Nasal cavity respiratory epithelium epithelial cell of viscerocranial mucosa (primary cell): ENCODE measurements at places on chromosomes 7 and 10. TPM values are rescaled to one million over a fixed set of nuclear protein-coding genes. Genes with fewer than 3 reads are reported as not detected.

The SLC13A4 gene
- 0.07 TPM in 1 of 2 replicates, not detected in the other for total RNA-seq

The SDK1 gene
- total RNA-seq, result 0.34 and 4.2 TPM in 2 replicates

The SPACDR gene
- 0.34 and 0.43 TPM in 2 replicates for total RNA-seq

The PPP1R17 gene
- not detected in 2 replicates for total RNA-seq

The NODAL gene
- total RNA-seq, result 0.07 TPM in 1 of 2 replicates, not detected in the other

The UTF1 gene
- not detected in 2 replicates for total RNA-seq

The SPDYE16 gene
- total RNA-seq, result not detected in 2 replicates

The BHLHA15 gene
- 0.93 and 9.9 TPM in 2 replicates for total RNA-seq

The GBX1 gene
- total RNA-seq, result not detected in 2 replicates

The ZNF853 gene
- total RNA-seq, result 0.34 and 0.43 TPM in 2 replicates

The THSD7A gene
- total RNA-seq, result under 0.01 and 0.28 TPM in 2 replicates

The SMKR1 gene
- 0.43 and 2.4 TPM in 2 replicates for total RNA-seq

The EBLN1 gene
- not detected in 2 replicates for total RNA-seq

The BUD23 gene
- 43.3 and 81.0 TPM in 2 replicates for total RNA-seq

The SPDYE5 gene
- total RNA-seq, result not detected in 2 replicates

The OGDHL gene
- total RNA-seq, result under 0.01 and 0.14 TPM in 2 replicates

The MICALL2 gene
- 6.2 and 33.7 TPM in 2 replicates for total RNA-seq

The INSYN2A gene
- under 0.01 and 0.07 TPM in 2 replicates for total RNA-seq

The REEP3 gene
- 43.7 and 78.9 TPM in 2 replicates for total RNA-seq

The MEIG1 gene
- total RNA-seq, result 0.43 TPM in 1 of 2 replicates, not detected in the other

The JCAD gene
- total RNA-seq, result under 0.01 and 0.43 TPM in 2 replicates

The CSTF2T gene
- 12.6 and 16.2 TPM in 2 replicates for total RNA-seq

The OPTN gene
- total RNA-seq, result 74.5 and 190 TPM in 2 replicates

The CACNA2D1 gene
- 1.4 and 6.2 TPM in 2 replicates for total RNA-seq

The SFMBT2 gene
- under 0.01 and 0.07 TPM in 2 replicates for total RNA-seq

The PRLHR gene
- total RNA-seq, result not detected in 2 replicates

The BTAF1 gene
- 51.3 and 51.4 TPM in 2 replicates for total RNA-seq

The IKZF1 gene
- 0.07 TPM in 1 of 2 replicates, not detected in the other for total RNA-seq

The EFCAB10 gene
- 0.64 and 0.68 TPM in 2 replicates for total RNA-seq

The GJC3 gene
- total RNA-seq, result 0.14 TPM in 1 of 2 replicates, not detected in the other

The NUDT1 gene
- 4.4 and 7.9 TPM in 2 replicates for total RNA-seq

The TBRG4 gene
- 89.9 and 109 TPM in 2 replicates for total RNA-seq

The TMEM273 gene
- total RNA-seq, result 0.34 TPM in 1 of 2 replicates, not detected in the other

The GJD4 gene
- 0.07 TPM in 1 of 2 replicates, not detected in the other for total RNA-seq

The MXI1 gene
- 36.9 and 58.3 TPM in 2 replicates for total RNA-seq

The ZNF398 gene
- 15.4 and 28.7 TPM in 2 replicates for total RNA-seq

The DRGX gene
- not detected in 2 replicates for total RNA-seq

The RAMP3 gene
- not detected in 2 replicates for total RNA-seq

The AKR1C1 gene
- total RNA-seq, result 33.2 and 42.7 TPM in 2 replicates

The LIPJ gene
- total RNA-seq, result under 0.01 TPM in 1 of 2 replicates, not detected in the other

The TMEM140 gene
- total RNA-seq, result under 0.01 and 1.8 TPM in 2 replicates

The TLX1 gene
- not detected in 2 replicates for total RNA-seq

The UCN3 gene
- not detected in 2 replicates for total RNA-seq

The PDCD11 gene
- total RNA-seq, result 68.7 and 86.9 TPM in 2 replicates

The STN1 gene
- total RNA-seq, result 49.3 and 60.5 TPM in 2 replicates

The PPIF gene
- 44.8 and 91.1 TPM in 2 replicates for total RNA-seq

The NUTM2E gene
- total RNA-seq, result 0.21 and 0.34 TPM in 2 replicates

The EN2 gene
- under 0.01 and 0.07 TPM in 2 replicates for total RNA-seq

The ZNF25 gene
- 9.7 and 10.9 TPM in 2 replicates for total RNA-seq

The PRKG1 gene
- total RNA-seq, result 0.57 and 1.0 TPM in 2 replicates

The CYP3A4 gene
- 0.07 TPM in 1 of 2 replicates, not detected in the other for total RNA-seq

The ADAP1 gene
- 9.9 and 43.6 TPM in 2 replicates for total RNA-seq

The RBM20 gene
- under 0.01 and 0.57 TPM in 2 replicates for total RNA-seq

The UPK3BL2 gene
- total RNA-seq, result 2.4 and 72.2 TPM in 2 replicates

The ASAH2B gene
- 4.5 and 6.2 TPM in 2 replicates for total RNA-seq

The CALY gene
- not detected in 2 replicates for total RNA-seq

The ANKRD7 gene
- 0.34 and 0.85 TPM in 2 replicates for total RNA-seq
